Uterine smooth muscle cell (primary cell): ENCODE measurements at places on chromosomes 5 and 9. TPM values are rescaled to one million over a fixed set of nuclear protein-coding genes. Genes with fewer than 3 reads are reported as not detected.

Gene MYMK
- total RNA-seq, result not detected in 2 replicates

Gene DCAF12
- 10.5 and 12.3 TPM in 2 replicates for total RNA-seq

Gene CDH9
- not detected in 2 replicates for total RNA-seq

Gene TMC1
- total RNA-seq, result 0.62 and 2.1 TPM in 2 replicates

Gene SAXO1
- under 0.01 TPM in 1 of 2 replicates, not detected in the other for total RNA-seq

Gene FGF18
- total RNA-seq, result 0.12 and 0.22 TPM in 2 replicates

Gene DMRTA1
- 1.00 and 1.5 TPM in 2 replicates for total RNA-seq

Gene ORM2
- not detected in 2 replicates for total RNA-seq

Gene THBS4
- total RNA-seq, result 1.1 and 2.1 TPM in 2 replicates

Gene PSD2
- under 0.01 and 0.12 TPM in 2 replicates for total RNA-seq

Gene SKP1
- total RNA-seq, result 236 and 284 TPM in 2 replicates

Gene ACTBL2
- total RNA-seq, result 0.11 and 0.12 TPM in 2 replicates

Gene SMIM33
- not detected in 2 replicates for total RNA-seq

Gene DDX4
- not detected in 2 replicates for total RNA-seq

Gene ANXA1
- 854 and 1,386 TPM in 2 replicates for total RNA-seq

Gene ATP10B
- 0.37 TPM in 1 of 2 replicates, not detected in the other for total RNA-seq

Gene ECM2
- total RNA-seq, result 1.00 and 2.4 TPM in 2 replicates

Gene CNTLN
- total RNA-seq, result 12.1 and 15.5 TPM in 2 replicates

Gene ADAMTSL1
- 60.6 and 82.0 TPM in 2 replicates for total RNA-seq

Gene CYLC2
- total RNA-seq, result not detected in 2 replicates

Gene LCN9
- not detected in 2 replicates for total RNA-seq

Gene ERAP2
- 40.6 and 50.8 TPM in 2 replicates for total RNA-seq

Gene IRX4
- total RNA-seq, result 0.11 TPM in 1 of 2 replicates, not detected in the other

Gene JMY
- total RNA-seq, result 7.7 and 23.0 TPM in 2 replicates

Gene MZB1
- total RNA-seq, result not detected in 2 replicates

Gene CACFD1
- total RNA-seq, result 4.0 and 9.4 TPM in 2 replicates

Gene KCNT1
- not detected in 2 replicates for total RNA-seq

Gene EGFLAM
- total RNA-seq, result 0.75 and 1.1 TPM in 2 replicates

Gene RORB
- 6.0 and 11.3 TPM in 2 replicates for total RNA-seq

Gene TRIM14
- total RNA-seq, result 7.7 and 12.0 TPM in 2 replicates

Gene ALG2
- total RNA-seq, result 34.4 and 48.2 TPM in 2 replicates

Gene OR1L8
- total RNA-seq, result not detected in 2 replicates

Gene GFI1B
- not detected in 2 replicates for total RNA-seq

Gene SLC25A48
- under 0.01 TPM in 1 of 2 replicates, not detected in the other for total RNA-seq

Gene TSTD2
- 15.1 and 19.5 TPM in 2 replicates for total RNA-seq

Gene DOCK8
- 0.75 and 0.89 TPM in 2 replicates for total RNA-seq

Gene KCNN2
- 0.22 and 0.37 TPM in 2 replicates for total RNA-seq

Gene PCDHGA6
- total RNA-seq, result 1.7 and 3.2 TPM in 2 replicates

Gene RGS14
- total RNA-seq, result 4.3 and 7.4 TPM in 2 replicates

Gene IFNA2
- not detected in 2 replicates for total RNA-seq

Gene LHX3
- under 0.01 TPM in 1 of 2 replicates, not detected in the other for total RNA-seq

Gene CARD9
- total RNA-seq, result 2.1 and 3.4 TPM in 2 replicates

Gene PLAA
- total RNA-seq, result 46.0 and 58.8 TPM in 2 replicates

Gene MTX3
- total RNA-seq, result 17.0 and 18.0 TPM in 2 replicates

Gene PCDHA9
- total RNA-seq, result 0.11 and 0.12 TPM in 2 replicates

Gene FCN2
- not detected in 2 replicates for total RNA-seq

Gene IFNA21
- not detected in 2 replicates for total RNA-seq

Gene TSSK1B
- total RNA-seq, result 0.11 and 0.12 TPM in 2 replicates

Gene SPATA31E1
- under 0.01 TPM in 1 of 2 replicates, not detected in the other for total RNA-seq

Gene TLX3
- total RNA-seq, result not detected in 2 replicates

Gene ARHGEF37
- 0.66 and 1.5 TPM in 2 replicates for total RNA-seq

Gene CTXN3
- total RNA-seq, result not detected in 2 replicates

Gene FAM219A
- 6.6 and 8.5 TPM in 2 replicates for total RNA-seq

Gene PCDHGA5
- total RNA-seq, result 0.55 and 0.87 TPM in 2 replicates

Gene FBXL7
- total RNA-seq, result 3.0 and 4.2 TPM in 2 replicates

Gene TJP2
- total RNA-seq, result 24.1 and 51.1 TPM in 2 replicates
